GM20000 (cell line): ENCODE measurements at places on chromosomes 2 and 18.

- no peak for DNase-seq
These were observed 410.5 kb downstream of the CDH19 start for GRCh38 chr18:66193394-66193793.

DNA sequence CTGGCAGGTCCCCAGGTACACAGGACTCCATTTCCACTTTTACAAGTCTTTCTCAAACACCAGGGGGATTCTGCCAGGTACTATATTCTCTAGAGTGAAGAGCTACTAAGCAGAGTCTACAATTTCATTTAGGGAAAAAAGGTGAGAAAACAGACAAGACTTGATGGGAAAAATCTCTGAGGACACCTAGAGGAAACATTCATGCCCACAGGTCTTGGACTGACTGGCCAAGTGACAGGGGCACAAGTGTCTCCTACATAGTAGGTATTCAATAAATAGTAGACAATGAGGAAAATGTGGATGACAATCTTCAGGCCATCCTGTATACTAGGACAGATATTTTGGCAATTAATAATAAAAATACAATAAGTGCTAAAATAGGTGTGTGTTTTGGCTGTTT, 228.6 kb downstream of the CLIP4 start:
- DNase-seq, result no peak

DNA sequence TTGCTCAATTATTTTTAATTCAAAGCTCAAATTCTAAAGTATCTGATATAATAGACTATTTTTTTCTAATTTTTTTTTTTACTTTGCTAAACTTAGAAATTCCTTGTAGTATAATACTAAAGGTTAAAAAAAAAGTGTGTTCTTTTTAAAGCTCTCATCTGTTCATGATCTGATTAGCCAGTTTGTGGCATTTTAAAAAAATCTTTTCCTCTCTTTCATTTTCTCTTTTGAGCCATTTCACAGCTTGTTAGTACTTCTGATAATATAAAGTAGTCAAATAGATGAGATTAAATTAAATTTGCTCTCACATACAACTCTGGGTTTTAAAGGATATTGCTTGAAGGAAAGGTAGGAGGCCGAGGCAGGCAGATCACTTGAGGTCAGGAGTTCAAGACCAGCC, 40.7 kb upstream of the NEMP2 start:
- no peak for DNase-seq

- no peak for DNase-seq
These were observed 194.4 kb upstream of the SPRED2 start for GRCh38 chr2:65626831-65627230.

GRCh38 chr2:102336502-102336945, 19.1 kb upstream of the IL18R1 start:
- no peak for DNase-seq

DNA sequence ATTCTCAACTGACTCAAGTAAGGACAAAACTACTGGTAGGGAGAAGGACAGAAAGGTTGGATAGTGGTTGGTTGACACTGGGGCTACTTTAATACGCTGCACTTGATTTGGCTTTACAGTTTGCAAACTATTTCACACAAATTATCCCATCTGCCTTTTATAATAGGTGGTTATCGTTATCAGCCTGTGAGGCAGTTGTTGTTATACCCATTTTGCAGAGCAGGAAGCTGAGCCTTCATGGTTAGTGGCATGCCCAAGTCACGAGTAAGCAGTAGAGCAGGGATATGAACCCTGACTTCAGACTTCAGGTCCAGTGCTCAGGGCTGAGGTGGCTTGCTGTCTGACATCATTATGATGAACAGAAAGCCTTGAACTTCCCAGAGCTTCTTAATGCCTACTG, 5.3 kb downstream of the CTIF start:
- DNase-seq, result no peak
